ENCODE measurements at places on chromosomes 1 and 21.
A peak's percentile ranks its signal among the peaks of the same experiment; 100 is the strongest.

DNA sequence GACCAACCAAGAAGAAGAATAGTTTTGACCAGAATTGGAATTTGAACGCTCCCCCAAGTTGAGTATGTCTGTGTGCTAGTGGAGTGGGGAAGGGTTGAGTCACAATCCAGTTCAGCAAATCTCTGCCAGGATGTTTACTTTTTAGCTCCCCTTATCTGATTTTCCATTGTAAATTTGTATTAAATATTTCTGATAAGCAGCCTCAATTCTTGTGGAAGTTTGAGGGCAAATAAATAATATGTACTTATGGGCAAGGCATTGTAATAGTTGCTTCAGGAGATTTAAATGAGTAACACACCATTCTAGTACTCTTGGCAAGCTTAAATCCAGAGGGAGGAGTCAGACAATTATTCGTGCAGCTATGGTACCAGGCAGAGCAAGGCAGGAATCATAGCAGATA, 14.4 kb downstream of the CXADR start:
- no peak for DNase-seq

DNA sequence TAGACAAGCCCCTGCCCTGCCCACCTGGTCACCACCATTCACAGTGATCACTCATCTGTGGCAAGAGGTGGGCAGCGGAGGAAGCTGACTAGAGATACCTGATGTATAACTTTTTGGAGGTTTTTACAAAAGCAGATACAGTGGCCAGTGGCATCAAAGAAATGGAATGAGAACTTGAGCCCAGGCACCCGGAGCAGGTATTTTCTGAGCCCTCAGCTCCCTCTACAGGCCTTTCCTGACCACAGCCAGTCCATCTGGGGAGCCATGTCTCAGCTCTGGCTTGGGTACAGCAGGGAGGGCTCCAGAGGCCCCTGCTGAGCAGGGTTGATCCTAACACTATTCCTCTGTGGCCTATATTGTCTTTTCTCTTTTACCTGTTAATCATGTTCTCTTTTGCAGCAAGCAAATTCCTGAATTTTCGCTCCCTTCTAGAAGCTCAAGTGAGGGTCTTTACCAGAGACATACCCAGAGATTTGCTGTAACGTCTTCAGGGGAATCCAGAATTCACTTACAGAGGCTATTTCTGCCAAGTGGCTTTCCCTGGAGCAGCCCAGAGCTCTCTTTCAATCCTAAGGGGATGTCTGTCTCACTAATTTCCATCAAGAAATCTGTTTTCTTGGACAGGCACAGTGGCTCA, 27.3 kb downstream of the GPR157 start:
- DNase-seq, result peak; percentile 20

DNA sequence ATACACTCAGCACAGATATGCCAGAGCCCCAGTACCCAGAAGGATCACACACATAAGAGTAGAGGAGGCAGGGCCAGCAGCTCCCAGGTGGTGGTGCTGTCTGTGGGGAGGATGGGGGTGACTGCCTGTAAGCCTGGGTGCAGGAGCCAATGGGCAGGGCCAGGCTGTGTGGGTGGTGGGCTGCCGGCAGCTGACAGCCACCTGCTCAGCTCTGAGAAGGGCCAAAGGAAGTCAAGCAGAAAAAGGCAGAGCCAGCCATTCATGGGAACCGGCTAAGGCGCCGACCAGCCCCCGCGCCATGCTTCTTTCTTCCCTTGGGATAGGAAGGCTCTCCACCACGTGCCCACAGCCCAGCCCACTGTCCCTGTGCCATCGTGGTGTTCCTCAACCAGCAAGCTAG, 14.1 kb downstream of the PIK3C2B start:
- DNase-seq, result no peak

DNA sequence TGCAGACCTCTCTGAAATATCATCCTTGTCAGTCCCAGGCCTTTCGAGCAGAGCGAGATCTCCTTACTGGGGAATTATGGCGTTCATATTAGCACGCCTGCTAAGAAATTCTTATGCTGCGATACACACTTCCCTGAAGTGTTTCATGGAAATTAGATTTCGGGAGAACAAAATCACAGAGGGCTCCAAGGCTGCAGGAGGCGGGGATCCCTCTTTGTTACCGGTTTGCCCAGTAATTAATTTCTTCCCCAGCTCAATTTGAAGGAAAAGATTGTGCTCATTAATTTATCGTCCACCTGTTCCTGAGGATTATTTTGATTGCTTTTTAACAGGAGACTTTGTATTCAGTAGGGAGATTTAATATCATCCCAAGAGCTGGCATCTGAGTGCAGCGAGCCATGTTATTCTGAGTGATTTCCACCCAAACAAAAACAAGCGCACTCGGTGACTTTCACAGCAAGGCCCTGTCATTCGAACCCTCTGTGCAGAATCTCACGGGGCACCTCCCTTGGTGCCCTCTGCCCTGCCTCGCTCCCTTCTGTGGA, 202.3 kb upstream of the GALNT2 start:
- DNase-seq, result no peak

DNA sequence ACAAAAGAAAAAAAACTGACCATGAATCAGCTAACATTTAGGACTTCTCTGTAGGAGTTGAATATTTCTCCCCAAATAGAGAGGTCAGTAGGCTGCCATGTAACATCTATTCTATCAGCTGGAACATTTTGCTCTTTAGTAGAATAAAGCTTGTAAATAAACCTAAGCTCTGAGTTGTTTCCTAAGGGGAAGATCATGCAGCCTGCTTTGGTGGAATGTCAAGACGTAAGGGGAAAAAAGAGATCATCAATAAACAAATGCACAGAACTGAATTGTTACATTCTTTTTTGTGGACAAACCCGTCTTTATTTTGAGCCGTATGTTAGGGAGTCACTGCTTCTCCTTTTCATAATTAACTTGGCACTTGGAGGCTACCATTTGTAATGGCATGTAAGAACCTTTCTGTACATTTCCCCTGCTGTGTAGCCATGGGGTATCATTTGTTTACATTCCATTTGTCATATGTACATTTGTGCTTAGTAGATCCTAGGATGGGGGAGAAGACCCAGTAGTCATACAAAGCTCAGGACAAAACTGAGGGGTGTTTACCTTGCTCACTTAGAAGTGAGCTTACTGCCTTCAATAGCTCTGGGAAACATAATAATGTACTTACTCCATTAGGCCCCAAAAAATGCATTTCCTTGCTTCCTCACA, 10.8 kb upstream of the PALMD start:
- no peak for DNase-seq

GRCh38 chr1:246108278-246108925, 398.7 kb downstream of the SMYD3 start:
- no peak for DNase-seq

DNA sequence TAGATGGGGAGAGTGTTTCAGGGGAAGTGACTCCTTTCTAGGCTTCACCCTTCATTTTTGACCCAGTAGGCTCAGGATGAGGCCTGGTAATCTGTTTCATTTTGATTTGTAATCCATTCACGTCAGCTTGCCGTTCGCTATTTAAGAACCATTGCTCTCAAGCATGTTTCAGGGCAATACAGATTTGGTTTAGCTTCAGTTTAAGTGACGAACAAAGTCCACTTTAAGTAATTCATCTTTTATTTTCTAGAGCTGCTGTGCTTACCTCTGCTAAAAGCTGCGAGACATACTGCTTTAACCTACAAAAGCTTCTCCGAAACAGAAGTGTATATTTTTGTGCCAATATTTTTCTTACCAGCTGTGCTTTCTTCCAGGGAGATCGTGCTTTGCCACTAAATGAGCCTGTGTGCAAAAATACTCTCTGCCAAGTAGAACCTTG, 8.9 kb upstream of the FMO3 start:
- no peak for DNase-seq

- no peak for DNase-seq
Measured at GRCh38 chr1:50637460-50637859, 214.2 kb upstream of the DMRTA2 start.

DNA sequence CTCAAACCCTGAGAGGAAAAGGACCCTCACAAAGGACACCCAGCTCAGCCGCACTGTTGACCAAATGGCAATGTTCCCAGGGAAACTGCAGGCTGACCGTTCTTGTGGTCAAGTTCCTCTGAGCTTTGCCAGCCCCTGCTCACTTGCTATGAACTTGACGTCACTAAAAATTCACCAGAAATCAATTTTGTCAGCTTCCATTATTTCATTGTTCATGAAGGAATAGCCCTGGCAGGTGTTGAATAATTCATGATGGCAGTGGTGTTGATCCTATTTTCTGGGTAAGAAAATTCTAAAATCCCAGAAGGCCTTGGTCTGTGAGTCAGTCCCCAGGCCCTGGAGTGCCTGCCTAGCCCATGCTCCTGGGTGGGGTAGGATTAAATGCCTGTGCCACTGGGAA, 318.9 kb downstream of the ZNF326 start:
- DNase-seq, result no peak

- DNase-seq, result no peak
Measured at GRCh38 chr1:67599085-67599484, 85.9 kb upstream of the GADD45A start.

GRCh38 chr1:212053993-212054392, 18.4 kb downstream of the DTL start:
- no peak for DNase-seq

GRCh38 chr21:38486221-38486620, 12.1 kb downstream of the ERG start:
- no peak for DNase-seq

DNA sequence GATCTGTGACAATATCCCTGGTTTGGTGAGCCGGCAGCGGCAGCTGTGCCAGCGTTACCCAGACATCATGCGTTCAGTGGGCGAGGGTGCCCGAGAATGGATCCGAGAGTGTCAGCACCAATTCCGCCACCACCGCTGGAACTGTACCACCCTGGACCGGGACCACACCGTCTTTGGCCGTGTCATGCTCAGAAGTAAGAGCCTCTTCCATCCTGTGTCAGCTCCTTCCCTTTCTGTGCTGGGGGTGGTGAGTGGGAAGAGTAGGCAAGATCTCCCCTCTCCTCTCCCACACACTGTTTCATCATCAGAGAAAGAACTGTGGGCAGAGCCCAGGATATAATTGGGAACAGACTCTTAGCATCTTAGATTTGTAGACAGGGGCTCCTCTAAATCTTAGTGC, 6.1 kb downstream of the WNT2B start:
- no peak for DNase-seq

DNA sequence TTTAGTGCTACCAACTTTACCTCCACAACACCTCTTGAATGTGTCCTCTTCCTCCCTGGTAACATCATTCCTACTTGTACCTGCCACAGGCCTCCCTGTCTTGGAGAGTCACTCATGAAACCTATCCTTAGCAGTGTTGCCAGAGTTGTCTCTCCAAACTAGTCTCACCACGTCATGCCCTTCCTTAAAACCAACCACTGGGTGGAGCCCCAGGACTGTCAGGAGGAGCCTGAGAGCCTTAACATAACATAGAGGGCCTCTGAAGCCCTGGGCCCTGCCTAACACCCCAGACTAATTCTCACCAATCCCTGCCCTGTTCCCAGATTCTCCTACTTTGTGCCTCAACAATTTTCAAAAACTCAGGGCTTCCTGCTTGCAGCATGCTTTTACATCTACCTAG, 65.3 kb downstream of the ZNF697 start:
- DNase-seq, result peak; percentile 51

DNA sequence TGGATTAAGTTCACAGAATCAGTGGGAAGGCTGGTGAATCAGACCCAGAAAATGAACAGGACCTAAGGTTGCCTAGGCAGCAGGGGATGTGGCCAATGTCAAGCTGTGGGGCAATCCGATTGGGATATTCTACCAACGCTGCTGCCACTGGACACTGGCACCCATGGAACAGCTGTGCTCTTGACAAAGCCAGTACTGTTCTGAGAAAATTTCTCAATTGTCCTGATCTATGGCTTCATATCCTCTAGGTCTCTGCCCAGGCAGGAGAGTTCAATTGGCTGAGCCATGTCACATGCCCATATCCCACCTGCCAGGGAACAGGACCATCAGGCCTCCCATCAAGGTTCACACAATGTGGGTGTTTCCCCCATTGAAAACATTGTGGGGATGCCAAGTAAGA, 6.2 kb downstream of the TACSTD2 start:
- no peak for DNase-seq

GRCh38 chr21:34599534-34600101, 15.3 kb downstream of the RCAN1 start:
- DNase-seq, result no peak

DNA sequence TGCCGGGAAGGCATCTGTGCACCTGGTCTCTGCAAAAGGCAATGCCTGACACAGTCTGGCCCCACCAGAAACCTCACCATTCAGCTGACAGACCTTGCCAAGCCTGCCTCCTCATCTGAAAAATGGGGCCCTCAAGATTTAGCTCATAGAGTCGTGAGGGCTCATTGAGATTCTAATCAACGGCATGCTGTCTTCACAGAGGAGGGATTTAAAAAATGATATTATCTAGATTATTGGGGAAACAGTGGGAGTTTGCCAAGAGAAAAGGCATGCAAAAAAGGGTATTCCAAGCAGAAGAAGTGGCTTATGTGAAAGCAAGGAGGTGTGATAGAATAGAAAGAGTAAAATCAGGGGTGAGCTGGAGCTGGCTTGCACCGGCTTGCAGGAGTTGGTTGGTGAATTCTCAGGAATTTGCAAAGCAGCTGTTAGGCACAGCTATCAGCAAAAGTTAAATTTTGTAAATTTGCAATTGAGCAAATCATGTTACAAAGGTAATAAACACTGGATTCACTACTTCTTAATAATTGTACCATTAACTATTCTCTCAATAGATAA, 91.7 kb upstream of the WNT4 start:
- DNase-seq, result no peak

- DNase-seq, result peak; percentile 80
Measured at GRCh38 chr1:156295391-156295947, at the start of gene GLMP. TSS of gene GLMP (minus strand) at chr1:156295679. CDS start at chr1:156295645, 34 bp downstream.

DNA sequence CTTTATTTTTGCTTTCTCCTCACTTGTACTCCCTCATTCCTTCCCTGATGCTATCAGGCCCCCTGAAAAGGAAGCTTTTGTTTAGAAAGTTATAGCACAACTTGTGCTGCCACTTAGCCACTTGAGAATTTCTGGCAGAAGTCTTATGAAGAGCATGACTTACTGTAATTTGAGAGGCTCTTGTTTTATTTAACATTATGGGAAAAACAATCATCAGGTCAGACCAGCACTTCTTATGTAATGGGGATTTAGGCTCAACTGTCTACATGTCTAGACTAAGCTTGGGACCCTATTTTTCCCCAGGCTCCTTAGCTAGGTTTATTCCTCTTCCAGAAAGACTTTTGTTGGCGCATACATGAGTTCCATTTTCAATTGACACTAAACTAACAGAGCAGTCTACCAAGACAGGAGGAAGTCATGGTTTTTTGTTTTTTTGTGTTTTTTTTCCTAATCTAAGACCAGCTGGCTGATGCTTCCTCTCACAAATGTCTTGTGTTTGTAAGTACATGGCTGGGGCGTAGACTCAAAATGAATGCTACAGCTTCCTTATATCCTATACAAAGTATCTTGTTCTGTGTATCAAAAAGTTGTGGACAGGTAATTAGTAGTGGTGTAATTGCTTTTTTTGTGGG, 31.5 kb downstream of the TNFSF4 start:
- DNase-seq, result no peak

DNA sequence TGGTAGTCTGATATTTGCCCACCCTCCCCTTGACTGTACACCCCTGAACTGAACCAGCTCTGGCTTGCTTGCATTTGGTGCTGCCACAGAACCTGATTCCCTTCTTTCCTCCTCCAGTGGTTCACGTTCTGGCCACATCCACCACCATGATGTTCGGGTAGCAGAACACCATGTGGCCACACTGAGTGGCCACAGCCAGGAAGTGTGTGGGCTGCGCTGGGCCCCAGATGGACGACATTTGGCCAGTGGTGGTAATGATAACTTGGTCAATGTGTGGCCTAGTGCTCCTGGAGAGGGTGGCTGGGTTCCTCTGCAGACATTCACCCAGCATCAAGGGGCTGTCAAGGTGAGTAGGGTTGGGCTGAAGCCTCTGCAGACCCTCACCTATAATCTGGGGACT, 1.8 kb downstream of the CDC20 start:
- DNase-seq, result no peak

GRCh38 chr1:30732277-30732996, 9.1 kb upstream of the MATN1 start:
- no peak for DNase-seq
